Mesothelial cell of epicardium (in vitro differentiated cells): ENCODE measurements at places on chromosomes 2 and 18.

DNA sequence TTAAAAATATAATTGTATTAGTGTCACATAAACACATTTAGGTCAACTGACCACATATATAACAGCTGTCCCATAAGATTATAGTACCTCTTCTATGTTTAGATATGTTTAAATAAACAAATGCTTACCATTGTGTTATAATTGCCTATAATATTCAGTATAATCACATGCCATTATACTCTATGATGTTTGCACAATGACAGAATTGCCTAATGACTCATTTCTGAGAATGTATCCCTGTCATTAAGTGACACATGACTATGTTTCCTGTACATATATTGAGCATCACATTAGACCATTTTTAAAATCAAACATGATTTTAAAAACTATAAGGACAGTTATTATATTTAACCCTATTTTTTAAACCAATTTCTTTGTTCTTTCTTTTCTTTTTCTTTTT, 89.8 kb downstream of the HS6ST1 start:
- DNase-seq, result no peak

DNA sequence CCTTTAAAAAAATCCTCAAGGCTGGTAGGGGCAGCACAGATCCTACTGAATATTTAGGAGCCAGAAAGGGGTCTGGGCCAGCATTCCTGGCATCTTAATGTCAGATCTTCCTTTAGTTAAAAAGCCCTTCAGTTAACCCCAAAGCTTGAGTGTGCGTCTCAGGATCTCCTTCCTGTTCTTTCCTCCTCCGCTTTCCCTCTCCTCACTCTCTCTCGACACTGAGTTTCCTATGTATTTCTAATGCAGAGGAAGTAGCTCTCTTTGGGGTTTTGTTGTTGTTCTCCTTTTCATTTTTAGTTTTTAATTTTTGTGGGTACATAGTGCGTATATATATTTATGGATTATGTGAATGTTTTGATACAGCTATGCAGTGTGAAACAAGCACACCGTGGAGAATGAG, 109.9 kb upstream of the COPS8 start:
- DNase-seq, result no peak

DNA sequence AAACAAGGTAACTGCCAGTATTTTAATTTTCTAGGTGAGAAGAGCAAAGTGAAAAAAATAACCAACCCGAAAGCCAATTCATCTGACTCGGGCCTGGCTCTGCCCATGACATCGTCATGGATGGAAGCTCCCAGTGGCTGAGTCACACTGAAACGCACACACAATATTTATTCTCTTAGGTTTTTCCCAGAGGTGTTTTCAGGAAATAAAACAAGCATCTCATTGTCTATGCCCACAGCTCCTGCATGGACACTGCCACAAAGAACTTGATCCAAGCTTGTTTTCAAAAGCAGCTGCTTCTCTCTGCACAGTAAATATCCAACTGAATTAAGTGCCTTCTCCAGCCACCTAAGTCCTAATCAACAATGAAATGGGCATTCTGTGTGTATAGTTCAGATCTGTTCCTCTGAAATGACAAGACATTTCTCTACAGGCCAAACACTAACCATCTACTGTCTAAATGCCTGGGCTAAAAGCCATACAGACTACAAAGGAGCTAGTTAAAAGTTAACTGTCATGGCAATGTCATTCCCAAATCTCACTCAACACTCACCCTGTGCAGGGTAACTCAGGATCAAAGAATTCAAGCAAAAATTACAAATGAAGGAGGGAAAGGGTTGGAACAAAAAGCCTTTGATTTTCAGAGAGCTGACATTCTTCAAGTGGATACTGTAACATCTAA, 62.9 kb downstream of the RPL31 start:
- no peak for DNase-seq

GRCh38 chr2:55096586-55096985, 46.3 kb upstream of the RTN4 start:
- DNase-seq, result no peak

DNA sequence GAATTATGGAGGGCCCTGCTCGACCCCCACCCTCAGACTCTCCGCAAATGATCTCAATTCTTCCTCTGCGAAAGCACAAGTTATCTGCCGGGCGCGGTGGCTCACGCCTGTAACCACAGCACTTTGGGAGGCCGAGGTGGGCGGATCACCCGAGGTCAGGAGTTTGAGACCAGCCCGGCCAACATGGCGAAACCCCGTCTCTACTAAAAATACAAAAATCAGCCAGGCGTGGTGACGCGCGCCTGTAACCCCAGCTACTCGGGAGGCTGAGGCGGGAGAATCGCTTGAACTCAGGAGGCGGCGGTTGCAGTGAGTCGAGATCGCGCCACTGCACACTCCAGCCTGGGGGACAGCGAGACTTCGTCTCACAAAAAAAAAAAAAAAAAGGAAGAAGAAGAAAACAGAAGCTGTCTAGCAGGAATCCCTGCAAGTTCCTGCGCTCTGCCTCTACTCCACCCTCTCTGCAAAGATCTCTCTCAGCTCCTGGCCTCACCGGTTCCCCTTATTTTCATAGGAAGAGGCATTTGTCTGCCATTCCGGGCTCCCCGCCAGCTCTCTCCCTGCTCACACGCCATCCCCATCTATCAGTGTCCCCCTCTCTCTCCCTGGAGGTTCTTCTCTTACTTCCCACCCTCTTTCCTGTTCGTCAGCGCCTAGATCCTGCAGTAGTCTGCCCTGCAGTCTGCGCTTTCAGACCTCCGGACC, 13.5 kb upstream of the COLEC12 start:
- no peak for DNase-seq

DNA sequence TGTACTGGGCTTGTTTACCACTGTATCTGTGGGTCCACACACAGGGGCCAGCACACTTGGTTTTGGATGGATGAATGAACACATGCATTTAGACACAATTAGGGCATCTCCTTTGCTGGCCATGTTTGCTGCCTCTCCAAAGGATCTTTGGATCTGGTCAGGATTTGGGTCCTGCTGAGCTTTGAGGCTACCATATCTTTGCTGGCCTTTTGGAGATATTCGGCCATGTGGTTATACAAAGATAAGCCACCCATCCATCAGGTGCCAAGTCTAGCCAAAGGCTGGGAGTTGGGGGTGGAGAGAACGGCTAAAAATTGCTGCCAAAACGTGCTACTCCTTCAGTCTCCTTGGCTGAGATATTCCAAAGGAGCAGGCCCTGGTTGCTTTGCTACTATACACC, 18.2 kb upstream of the FZD7 start:
- DNase-seq, result no peak

GRCh38 chr2:129164220-129164949, 815.1 kb upstream of the RAB6C start:
- DNase-seq, result no peak

GRCh38 chr2:173240083-173240482, 114.6 kb upstream of the CDCA7 start:
- DNase-seq, result no peak

- peak; percentile 65 for DNase-seq
Measured at GRCh38 chr2:232420463-232421188, 14.0 kb downstream of the ALPG start.

DNA sequence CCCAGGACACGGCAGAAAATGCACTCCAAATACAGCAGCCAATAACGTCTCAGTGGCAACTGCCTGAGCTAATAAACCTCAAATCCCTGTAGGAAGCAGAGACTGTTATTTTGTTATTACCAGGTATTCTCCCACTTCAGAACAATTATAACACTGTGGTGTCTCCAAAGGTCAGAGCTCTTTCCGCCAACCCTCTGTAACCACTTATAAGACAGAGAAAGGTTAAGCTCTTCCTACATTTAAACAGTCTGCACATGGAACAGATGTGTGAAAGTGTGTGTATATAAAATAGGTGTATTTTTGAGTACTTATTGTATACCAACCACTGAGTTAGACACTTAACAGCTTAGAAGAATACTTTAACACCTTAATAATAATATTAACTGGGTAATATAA, 64.1 kb downstream of the FBXO15 start:
- no peak for DNase-seq

DNA sequence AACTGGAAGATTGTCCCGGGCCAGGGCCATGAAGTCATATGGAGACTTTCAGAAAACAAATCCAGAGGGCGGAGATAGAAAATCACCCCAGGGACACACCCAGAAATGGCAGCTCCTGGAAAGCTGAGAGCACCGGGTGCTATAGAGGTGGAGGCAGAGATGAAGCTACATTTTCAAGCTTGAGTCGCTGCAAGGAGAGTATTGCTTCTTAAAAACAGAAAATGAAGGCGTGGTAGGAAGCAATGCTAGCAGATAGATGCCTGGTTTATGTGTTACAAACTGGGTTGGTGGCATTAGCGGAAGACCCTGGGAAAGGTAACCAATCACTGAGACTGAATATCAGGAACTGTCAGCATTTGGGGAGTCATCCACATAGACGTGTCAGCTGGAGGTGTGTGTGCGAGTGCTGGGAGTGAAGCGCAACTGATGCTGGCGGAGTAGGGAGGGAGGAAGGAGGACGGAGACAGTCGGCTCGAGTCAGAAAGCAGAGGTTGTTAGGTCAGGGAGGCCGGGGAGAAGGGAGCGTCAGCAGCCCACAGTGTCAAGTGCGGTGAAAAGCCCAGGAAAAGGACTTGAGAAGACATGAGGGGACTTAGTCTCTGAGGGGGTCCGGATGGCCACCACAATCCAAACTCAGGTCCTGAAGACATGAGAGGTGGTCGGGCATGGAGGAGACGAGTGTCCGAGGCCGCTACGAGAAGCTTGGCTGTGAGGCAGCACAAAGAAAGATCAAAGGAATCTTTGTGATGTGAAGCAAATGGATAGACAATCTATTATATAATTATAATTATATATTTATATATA, 45.4 kb downstream of the C18orf63 start:
- DNase-seq, result no peak

GRCh38 chr2:217743407-217743806, 259.4 kb downstream of the TNS1 start:
- DNase-seq, result no peak

GRCh38 chr2:61109291-61109690, 43.6 kb downstream of the SANBR start:
- no peak for DNase-seq

DNA sequence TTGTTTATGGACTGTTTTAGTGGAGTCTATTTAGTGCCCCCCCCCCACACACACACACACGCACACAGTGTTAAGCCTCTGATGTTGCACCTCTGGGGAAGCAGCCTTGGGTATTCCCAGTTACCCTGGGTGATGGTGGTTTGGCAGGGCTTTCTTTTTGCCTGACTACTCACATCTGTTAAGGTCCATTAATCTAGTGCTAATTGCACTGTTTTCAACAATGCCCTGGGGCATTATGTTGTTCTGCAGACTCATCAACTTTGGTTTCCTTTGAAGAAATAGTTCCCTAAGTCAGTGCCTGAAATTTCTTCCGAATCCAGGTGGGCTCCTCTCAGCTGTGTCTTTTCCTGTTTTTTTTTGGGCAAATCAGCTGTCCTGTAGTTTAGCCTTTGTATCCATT, 34.7 kb downstream of the SPOPL start:
- DNase-seq, result no peak

DNA sequence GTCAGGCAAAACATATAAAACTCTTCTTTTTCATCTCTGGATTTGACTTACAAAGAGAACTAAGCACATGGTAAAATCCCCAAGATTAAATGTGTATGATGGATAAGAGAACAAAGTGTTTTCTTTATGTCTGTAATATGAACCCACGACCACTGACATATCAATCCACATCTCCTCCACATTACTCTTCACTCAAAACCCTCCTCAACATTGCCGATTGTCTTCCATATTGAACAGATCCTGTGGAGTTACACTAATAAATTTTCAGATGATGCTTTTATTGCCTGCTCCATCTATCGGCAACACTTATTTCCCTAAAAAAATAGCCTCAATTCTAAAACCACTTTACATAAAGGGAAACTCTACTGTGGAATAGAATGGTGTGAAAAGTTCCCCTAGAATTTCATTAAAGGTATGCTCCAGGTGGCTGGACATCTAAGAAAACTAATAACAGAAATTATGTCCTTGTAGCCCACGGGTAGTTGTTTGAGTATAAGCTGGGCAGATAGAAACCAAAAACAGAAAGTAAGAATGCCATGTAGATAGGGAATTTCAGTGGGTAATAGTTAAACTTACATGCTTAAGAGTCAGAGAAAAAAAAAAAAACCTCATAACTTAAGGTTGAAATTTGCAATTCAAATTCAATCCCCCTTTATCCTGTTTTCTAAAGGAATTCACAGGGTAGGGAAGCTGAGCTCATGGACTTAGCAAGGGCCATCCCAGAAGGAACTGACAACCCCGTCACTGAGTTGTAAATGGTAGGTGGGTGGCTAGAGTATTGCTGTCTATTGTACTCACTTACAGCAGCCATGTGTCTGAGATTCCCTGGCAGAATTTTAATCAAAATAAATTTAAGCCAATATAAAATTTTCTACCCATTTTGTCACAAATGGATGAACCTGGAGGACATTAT, 305.4 kb upstream of the LYPD1 start:
- no peak for DNase-seq

DNA sequence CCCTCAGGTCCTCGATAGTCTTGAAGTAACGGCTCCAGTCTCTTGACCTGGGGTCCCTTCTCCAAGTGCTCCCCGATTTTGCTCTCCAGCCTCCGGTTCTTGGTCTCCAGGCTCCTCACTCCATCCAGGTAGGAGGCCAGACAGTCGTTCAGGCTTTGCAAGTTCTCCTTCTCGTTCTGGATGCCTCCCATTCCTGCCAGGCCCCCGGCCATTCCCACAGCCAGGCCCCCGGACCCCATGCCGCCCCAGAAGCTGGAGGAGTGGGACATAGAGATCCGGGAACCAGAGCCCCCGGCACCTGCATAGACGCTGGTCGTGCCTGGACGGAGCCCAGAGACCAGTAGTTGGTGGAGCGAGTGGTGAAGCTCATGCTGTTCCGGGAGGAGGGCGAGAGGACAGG, 29.0 kb upstream of the RAB31 start:
- no peak for DNase-seq

DNA sequence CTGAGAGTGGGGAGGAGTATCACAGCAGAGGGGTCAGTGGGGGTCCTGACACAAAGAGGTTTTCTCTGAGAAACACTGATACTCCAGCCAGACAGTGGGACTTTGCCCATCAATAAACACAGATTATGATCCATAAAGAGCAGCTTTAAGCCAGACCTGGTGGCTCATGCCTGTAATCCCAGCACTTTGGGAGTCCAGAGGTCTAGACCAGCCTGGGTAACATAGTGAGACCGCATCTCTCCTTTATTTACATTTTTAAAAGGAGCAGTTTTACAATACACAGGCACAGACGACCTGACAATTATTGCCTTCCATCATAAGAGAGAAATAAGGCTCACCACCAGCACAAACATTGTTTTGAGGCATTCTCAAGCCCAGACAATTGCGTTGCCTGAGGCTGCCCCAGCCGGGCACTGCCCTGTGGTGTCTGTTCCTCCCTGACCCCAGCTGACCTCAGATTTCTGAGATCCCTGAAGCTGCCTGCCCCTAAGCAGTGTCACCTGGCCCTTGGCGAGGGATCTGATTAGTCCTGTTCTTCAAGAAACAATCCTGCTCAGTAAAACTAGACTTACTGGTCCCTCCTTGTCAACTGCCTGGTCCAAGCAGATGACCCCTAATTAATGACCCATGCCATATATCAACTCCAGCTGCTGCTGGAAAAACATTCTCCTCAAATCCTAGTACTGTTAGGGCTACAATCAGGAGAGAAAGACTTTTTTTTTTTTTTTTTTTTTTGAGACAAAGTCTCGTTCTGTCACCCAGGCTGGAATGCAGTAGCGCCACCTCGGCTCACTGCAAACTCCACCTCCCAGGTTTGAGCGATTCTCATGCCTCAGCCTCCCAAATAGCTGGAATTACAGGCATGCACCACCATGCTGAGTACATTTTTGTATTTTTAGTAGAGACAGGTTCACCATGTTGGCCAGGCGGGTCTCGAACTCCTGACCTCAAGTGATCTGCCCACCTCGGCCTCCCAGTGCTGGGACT, 59.4 kb upstream of the SOS1 start:
- DNase-seq, result no peak

GRCh38 chr18:42268186-42268725, 313.2 kb downstream of the PIK3C3 start:
- no peak for DNase-seq
